ENCODE measurements at places on chromosomes 13 and 19. TPM values are rescaled to one million over a fixed set of nuclear protein-coding genes. Genes with fewer than 3 reads are reported as not detected.
A peak's percentile ranks its signal among the peaks of the same experiment; 100 is the strongest.

- DNase-seq = no peak
Observed at GRCh38 chr19:30518965-30519606, 146.9 kb downstream of the ZNF536 start.

- no peak for DNase-seq
Observed at GRCh38 chr13:40617801-40618356, 48.6 kb downstream of the FOXO1 start.

DNA sequence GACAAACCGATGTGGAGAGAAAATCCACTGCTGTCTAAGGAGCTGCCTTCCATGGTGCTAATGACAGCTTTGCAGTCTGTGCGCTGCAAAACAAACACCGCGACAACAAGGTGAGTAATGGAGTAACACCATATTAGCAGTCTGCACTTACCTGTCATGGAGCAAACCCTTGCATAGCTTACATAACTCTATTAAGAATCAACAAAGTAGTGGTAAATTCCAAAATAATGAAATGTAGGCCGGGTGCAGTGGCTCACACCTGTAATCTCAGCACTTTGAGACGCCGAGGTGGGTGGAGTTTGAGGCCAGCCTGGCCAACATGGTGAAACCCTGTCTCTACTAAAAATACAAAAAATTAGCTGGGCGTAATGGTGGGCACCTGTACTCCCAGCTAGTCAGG, 56.2 kb downstream of the PARP4 start:
- DNase-seq = no peak

DNA sequence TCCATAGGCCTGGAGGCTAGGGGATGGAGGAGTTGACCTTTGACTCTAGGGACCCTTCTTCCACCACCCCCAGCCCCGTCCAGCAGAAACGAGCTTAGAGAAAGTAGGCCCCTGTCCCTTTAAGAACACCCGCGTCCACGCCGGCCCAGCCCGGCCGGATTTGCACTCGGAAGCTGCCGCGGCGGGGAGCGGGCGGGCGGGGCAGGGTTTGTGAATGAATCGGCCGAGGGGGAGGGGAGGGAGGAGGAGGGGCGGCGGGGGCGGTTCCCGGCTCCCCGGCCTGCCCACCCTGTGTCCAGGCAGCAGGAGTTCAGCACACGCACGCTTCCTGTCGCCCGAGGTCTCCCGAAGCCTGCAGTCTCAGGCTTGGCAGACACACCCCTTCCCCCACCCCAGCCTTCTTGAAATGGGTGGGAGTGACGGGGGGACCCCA, 1.5 kb downstream of the UNC13A start:
- DNase-seq = peak; percentile 12

Gene ERICH4
- total RNA-seq = not detected

GRCh38 chr13:75764251-75764925, 128.3 kb downstream of the LMO7 start:
- no peak for DNase-seq

DNA sequence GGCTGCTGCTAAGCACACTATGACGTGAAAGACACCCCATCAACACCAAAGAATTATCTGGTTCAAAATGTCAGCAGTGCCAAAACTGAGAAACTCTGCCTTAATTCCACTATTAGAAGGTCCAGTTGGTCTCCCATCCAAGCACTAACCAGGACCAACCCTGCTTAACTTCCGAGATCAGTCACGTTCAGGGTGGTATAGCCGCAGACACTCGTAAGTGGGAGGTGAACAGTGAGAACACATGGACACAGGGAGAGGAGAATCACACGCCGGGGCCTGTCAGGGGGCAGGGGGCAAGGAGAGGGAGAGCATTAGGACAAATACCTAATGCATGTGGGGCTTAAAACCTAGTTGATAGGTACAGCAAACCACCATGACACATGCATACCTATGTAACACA, 83.4 kb downstream of the C13orf42 start:
- DNase-seq = no peak
